ENCODE measurements at places on chromosomes 3 and 15.

- DNase-seq, result no peak
Observed at GRCh38 chr15:88652456-88653199, 13.8 kb downstream of the ISG20 start.

DNA sequence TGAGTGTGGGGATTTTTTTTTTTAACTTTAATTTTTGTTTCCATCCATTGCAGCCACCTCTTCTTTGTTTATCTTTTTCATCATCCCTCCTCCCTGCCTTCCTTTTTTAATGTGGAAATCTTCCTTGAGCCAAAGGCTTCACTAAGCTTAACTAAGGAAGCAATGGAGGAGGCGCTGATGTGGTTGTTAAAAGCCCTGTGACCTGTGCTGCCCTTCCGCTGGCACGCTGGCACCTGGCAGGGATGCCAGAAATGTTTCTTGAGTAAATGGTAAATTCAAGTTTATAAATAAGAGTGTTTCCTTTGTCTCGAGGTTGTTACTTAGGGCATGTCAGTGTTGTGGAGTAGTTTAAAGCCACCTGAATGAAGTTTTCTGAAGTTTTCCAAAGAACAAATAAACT lies 69.4 kb downstream of the CRTC3 start:
- no peak for DNase-seq

GRCh38 chr15:39442898-39443297 lies 138.0 kb upstream of the THBS1 start:
- DNase-seq, result no peak

DNA sequence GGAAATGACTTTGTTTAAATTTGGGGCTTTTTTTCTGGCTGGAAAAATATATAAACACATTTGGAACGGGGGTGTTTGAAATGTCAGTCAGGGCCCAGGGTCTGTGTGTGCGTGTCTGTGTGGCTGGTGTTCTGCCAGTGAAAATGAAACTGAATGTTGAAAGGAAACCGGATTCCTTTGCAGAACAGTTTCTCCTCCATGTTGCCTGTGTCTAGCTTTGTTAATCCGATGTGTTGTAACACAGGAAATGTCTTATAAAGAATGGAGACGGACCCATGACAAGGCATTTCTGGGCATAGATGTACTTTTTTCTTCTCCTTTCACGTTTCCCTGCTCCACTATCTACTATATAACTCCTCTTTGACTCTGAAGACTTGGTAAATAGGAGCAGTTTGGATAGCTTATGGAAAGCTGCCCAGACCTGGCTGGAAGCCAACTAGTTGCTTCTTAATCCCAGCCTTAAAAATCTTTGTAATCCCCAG lies 2.8 kb downstream of the SQOR start:
- DNase-seq, result no peak

DNA sequence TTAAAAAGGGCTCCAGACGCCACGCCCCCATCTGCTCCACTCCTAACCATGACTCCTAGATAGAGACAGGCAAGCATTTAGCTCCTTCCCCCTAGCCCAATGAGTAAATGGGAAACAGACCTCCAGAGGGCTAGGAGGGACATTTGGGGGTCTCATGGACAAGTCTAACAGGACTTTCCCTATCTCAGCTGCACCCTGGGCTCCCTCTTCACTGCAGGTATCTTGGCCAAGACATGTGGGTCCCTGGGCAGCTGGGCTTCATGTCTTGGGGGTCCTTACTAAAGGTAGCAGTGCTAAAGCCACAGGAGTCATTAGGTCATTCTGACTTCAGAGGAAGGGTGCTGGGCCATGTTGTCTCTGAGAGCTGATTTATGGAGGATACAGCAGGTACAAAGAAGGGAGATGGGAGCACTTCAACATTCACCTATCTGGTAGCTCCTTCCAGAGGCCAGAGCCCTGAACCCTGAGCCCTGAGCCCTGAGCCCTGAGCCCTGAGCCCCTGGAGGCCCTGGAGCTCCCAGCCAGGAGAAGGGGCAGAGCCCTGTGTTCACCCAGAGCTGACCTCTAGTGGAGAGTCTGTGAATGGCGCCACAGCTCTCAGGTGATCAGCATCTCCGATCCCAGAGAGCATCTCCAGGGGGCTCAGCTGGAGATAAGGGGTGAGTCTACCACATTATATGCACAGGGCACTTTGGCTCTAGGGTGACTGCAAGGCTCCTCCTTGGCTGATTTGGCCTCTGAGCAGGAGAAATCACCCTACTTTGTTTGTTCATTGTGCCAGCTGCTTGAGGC lies 40.1 kb upstream of the EPHB1 start:
- DNase-seq, result peak; percentile 79

GRCh38 chr15:73870700-73871408 lies 2.5 kb upstream of the TBC1D21 start:
- no peak for DNase-seq

- no peak for DNase-seq
Observed at GRCh38 chr3:150775001-150775599, 12.1 kb upstream of the SIAH2 start.

- DNase-seq, result no peak
Observed at GRCh38 chr3:116929505-116930222, 220.1 kb downstream of the TUSC7 start.

DNA sequence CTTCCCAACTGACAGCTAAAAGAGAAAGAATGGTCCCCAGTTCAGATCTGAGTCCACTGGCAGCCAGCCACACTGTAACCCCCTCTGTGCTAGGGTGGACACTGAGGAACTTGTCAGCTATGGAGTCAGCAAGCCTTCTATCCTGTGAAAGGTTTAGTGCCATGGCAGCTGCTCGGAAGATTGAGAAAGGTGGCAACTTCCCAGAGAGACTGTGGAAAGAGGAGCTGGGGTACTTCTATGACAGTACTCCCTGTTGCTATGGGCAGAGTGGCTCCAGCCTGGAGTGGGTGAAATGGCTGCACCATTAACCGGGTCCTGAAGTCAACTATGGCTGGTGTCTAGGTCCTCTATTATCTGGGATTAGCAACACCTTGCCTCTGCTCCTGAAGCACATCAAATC lies 447.2 kb downstream of the EPHB1 start:
- DNase-seq, result no peak

GRCh38 chr3:29279286-29279685 lies 1.6 kb upstream of the RBMS3 start:
- no peak for DNase-seq

DNA sequence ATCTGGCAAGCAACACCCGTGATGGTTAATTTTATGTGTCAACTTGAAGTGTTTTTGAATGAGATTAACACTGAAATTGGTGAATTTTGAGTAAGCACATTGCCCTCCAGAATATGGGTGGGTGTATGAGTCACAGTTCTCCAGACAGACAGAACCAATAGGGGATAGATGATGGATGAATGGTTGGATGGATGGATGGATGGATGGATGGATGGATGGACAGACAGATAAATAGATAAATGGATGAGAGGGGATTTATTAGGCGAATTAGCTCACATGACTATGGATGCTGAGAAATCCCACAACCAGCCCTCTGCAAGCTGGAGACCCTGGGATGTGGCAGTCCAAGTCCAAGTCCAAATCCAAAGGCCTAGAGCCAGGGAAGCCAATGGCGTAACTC lies 5.4 kb upstream of the VWA5B2 start:
- DNase-seq, result no peak

DNA sequence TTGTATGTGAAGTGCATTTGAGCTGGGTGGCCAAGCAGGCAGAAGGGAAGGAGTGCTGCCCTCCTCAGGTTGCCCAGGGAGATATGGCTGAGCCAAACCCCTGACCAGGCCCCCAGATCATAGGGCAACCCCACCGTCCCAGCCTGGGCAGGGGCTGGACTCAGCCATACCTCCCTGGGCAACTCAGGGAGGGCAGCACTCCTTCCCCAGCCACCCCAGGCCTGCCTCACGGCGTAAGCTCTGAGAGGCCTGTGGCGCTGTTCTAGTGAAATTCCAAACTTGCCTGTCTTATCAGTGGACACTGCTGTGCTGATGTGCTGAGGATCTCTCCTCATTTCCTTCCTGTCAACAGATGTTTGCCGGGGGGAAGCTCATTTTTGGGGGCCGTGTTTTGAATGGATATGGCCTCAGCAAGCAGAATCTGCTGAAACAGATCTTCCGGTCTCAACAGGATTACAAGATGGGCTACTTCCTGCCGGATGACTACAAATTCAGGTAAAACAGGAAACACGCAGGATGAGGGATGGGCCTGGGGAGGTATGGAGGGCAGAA lies 57.6 kb upstream of the FGD5 start:
- peak; percentile 56 for DNase-seq

- DNase-seq, result no peak
Observed at GRCh38 chr15:63994073-63994600, 52.1 kb downstream of the DAPK2 start.

DNA sequence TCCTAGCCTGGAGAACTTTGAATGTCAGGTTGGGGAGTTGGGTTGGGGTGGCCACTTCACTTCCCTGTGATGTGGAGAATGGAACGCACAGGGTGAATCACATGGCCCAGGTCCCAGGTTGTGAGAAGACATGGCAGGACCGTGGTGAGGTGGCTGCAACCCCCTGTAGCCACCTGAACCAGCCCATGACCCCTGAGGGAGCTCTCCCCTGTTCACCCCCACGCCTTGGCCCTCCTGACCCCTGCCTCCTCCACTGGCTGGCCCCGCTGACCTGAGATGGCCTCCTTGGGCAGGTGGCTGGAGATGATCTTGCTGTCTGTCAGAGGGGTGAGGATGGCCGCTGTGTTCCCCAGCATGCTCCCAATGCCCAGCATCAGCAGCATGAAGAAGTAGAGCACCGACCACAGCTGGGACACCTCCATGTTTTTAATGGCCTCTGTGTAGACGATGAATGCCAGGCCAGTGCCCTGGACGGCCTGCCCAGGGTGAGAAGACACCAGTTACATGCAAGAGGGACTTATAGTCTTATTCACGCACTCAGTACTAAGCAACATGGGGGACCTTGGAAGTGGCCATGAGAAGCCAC lies 31.0 kb downstream of the SLC6A20 start:
- no peak for DNase-seq

GRCh38 chr3:56389183-56389830 lies 79.0 kb downstream of the ERC2 start:
- DNase-seq, result no peak

DNA sequence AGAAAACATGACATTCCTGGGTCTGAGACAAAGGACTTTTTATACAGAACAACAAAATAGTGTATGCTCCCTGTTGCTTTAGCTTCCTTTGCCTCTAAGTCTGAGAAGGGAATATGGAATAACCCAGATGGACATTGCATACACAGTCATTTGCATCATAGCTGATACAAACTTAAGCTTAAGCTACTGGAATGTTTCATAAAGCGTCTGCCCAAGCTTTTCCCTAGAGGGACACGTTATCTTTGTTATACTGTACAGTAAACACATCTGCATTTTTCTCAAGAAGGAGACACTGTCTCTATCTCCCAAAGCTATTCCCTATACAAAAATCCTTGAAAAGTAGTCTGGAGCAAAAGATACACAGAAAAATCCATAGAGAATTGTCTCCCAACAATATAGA lies 775.0 kb downstream of the DIPK2A start:
- no peak for DNase-seq

GRCh38 chr3:99357131-99357530 lies 281.3 kb upstream of the COL8A1 start:
- no peak for DNase-seq

DNA sequence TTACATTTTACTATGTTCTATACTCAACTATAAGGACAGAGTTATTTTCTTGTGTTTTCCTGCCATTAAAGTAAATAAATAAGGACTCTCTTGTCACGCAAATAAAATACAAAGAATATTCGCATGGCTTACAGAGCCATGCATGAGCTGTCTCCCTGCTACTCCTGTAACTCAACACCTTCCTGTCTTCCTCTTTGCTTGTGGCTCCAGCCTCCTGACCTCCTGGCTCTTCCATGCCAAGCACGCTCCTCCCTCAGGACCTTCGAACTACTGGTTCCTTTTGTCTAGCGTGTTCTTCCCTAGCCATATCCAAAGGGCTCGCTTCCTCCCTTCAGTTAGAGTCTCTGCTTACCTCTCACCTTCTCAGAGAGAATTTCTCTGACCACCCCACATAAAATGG lies 124.3 kb upstream of the TMC3 start:
- no peak for DNase-seq

DNA sequence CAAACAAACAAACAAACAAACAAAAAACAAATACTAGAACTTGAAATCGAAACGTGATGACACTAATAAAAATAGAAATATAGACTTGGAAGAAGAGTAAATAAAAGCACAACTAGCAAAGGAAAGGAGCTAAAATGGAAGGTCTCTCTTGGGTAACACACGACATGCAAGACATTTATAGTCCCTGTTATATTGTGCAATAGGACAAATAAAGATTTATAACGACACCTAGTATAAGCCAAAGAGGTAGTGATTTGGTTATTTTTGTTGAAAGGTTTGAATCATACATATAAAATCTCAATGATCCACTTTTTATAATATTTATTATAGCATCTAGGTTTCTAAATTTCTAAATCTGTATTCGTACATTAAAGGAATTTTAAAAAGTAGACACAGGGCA lies 349.6 kb downstream of the CHST2 start:
- DNase-seq, result no peak

- no peak for DNase-seq
Observed at GRCh38 chr3:4474683-4475490, 7.8 kb upstream of the SUMF1 start.

- no peak for DNase-seq
Observed at GRCh38 chr3:39933986-39934693, 124.7 kb downstream of the MYRIP start.

GRCh38 chr3:52070724-52071621 lies 14.6 kb upstream of the DUSP7 start:
- DNase-seq, result no peak

- DNase-seq, result no peak
Observed at GRCh38 chr3:178536211-178537079, at the start of gene KCNMB2. TSS of gene KCNMB2 (plus strand) at chr3:178536436.

DNA sequence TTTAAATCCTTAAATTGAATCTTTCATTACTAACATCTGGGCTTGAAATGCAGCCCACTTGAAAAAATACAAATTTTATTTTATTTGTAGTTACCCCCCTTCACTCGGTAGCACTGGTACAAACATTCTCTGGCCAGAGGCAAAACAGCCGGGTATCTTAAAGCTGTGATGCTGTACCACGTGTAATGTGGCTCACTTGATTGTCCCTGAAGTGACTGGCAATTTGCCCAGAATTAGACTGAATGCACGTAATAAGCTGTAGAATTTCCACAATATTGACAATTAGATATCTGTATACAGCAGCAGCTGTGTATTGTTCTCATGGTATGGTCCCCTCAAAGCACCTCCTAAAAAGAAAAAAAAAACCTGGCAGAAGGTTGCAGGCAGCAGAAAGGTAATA lies 192.8 kb upstream of the TBC1D5 start:
- DNase-seq, result no peak

DNA sequence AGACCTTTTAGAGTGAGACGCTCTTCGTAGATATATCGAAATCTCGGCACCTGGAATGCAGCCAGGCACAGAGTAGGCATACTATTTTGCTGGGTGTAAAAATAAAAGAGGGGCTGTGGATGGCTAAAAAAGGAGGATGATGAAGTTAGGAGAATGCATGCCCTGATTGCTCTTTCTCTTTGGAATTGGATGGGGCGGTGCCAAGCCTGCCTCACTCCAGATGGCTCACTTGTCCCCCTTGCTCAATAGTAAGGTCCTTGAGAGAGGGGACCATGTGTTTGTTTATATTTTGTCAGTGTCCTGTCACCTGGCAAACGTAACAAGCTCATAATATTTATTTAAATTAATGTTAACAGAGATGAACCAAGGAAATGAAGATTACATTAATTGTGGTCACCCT lies 33.0 kb downstream of the SNRK start:
- DNase-seq, result no peak

- DNase-seq, result no peak
Observed at GRCh38 chr15:43094416-43095030, 11.3 kb downstream of the UBR1 start.
